ENCODE measurements at places on chromosomes 2 and 18.

DNA sequence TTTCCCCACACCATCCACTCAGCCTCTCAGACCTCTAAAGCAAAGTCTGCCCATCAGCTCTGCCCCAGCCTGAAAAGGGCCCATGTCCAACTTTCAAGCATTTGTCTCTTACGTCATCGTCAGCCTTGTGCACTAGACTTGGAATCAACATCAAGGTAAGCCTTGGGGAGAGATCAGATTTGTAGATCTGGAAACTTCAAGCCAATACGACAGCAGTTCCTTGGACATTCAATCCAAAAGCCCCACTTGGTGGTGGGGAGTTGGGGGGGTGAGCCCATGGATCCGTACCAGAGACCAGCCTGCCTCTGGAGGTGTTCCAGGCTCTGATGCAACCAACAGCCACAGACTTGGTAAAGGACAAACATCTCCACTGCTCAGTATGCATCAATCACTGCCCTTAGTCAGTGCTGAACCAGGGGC is 206.8 kb upstream of the MEIS1 start:
- DNase-seq: no peak

DNA sequence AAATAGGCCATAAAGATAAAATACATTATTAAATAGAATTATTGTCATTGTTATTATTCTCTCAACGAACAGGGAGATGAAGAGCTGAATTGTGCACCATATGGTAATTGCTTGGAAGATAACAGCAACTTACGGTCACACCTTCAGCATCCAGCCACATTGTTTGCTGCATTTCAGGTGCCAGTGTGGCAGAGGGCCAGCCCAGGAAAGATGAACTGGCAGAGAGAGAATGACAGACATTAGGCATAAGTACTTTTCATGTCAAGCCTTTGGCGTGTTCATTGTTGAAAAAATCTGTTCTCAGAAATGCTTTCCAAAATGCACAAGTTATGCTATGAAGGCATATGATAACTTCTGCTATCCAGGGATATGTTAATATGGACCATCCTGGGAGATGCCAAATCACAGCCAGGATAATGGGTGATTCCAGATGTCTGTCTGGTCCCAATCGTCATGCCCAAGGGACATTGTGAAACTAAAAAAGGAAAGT is 748.6 kb upstream of the PIK3C3 start:
- no peak for DNase-seq

- DNase-seq: no peak
Measured at GRCh38 chr2:119713819-119714490, 35.0 kb downstream of the TMEM177 start.

- DNase-seq: no peak
Measured at GRCh38 chr2:127125821-127126220, 18.9 kb upstream of the BIN1 start.

GRCh38 chr2:130845505-130846085 is 8.9 kb downstream of the ARHGEF4 start:
- DNase-seq: no peak

DNA sequence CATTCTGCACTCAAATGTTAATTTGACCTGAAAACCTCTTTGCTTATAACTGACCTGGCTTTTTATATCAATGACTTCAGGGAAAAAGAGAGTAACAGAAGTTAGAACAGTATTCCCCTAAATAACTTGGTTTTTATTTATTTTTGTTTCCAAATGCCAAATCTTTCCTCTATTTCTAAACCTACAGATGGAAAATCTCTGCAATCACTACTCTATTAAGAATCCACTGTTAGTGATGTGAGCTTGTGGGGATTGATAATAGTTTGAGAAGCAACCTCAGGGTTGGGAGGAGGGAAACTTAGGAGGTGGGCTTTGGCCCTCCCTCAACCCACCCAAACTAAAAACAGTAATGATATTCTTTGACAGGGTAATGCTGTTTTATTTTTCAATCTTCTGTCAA is 351.8 kb downstream of the DCC start:
- DNase-seq: no peak

- no peak for DNase-seq
Measured at GRCh38 chr18:67041334-67041733, 437.4 kb upstream of the CDH19 start.

- no peak for DNase-seq
Measured at GRCh38 chr2:36539631-36540030, 58.3 kb downstream of the FEZ2 start.

- DNase-seq: no peak
Measured at GRCh38 chr2:207037896-207038295, 98.6 kb downstream of the CPO start.

GRCh38 chr18:48485828-48486405 is 52.9 kb upstream of the CTIF start:
- no peak for DNase-seq

All from left colon (tissue), 2 donors.